ENCODE measurements at places on chromosomes 16 and 17. TPM values are rescaled to one million over a fixed set of nuclear protein-coding genes. Genes with fewer than 3 reads are reported as not detected.

GRCh38 chr17:78235885-78236284, 4.5 kb downstream of the TMEM235 start:
- no peak overlapping the region for H3K27ac ChIP-seq
- H3K4me1 ChIP-seq = no peaks in the 10 kb centered on the region
- DNase-seq = no peak
- H3K36me3 ChIP-seq = no peaks in the 10 kb centered on the region

GRCh38 chr16:53704445-53704813, 473 bp downstream of the FTO start:
- peaks cover 10% of the 10 kb centered on the region for H3K4me1 ChIP-seq
- H3K27me3 ChIP-seq = no peaks in the 10 kb centered on the region
- no peak overlapping the region for H3K27ac ChIP-seq
- H3K4me3 ChIP-seq = peak overlapping the region; percentile 81
- no peak for DNase-seq

GRCh38 chr16:88462396-88462795, 9.3 kb downstream of the ZFPM1 start:
- H3K4me1 ChIP-seq = no peaks in the 10 kb centered on the region
- H3K4me3 ChIP-seq = no peak overlapping the region
- no peaks in the 10 kb centered on the region for H3K36me3 ChIP-seq
- no peaks in the 10 kb centered on the region for H3K27me3 ChIP-seq

DNA sequence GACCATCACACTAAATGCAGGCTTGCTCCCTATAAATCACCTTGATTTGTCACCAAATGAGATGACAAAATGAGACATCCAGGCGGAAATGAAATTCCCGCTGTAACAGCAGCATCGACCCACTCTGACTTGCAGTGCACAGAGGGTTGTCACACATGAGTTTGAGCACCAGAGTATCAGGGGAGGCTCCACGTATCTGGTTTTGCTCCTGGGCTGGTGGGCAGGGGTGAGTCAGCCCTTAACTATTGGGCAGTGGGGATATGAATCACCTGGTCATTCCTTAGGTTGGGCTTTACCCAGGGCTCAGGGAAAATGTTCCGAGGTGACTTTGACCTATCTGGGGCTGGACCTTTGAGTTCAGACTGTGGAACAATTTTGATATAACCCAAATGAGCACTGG, 245.2 kb upstream of the CCL2 start:
- H3K27me3 ChIP-seq = no peaks in the 10 kb centered on the region
- H3K4me3 ChIP-seq = no peak overlapping the region
- H3K27ac ChIP-seq = no peak overlapping the region
- no peaks in the 10 kb centered on the region for H3K36me3 ChIP-seq

Gene CXCL16
- 38.7 TPM for total RNA-seq

Gene TPSAB1
- not detected for total RNA-seq

All from PC-3 (cell line).